ENCODE measurements at places on chromosomes 16 and 17.

DNA sequence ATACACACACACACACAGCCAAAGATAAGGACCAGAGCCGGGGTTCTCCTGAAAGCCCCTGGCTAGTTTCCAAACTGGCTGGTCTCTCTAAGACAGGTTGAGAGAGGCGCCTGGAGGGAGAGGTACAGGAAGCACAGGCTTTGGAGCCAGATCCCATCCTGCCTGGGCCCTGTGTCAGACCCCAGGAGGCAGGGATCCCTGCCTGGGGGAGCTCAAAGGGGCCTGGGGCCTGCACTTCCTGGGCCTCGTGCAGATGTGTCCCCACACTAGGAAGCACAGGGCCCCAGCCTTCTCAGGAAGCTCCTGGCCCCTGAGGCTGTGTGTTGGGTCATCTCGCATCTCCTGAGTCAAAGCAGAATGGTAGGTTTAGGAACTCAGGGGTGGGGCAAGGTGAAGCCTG is 16.0 kb downstream of the SLC5A10 start:
- no peak for DNase-seq

GRCh38 chr17:39173080-39173479 is 7.1 kb upstream of the ARL5C start:
- DNase-seq: no peak

DNA sequence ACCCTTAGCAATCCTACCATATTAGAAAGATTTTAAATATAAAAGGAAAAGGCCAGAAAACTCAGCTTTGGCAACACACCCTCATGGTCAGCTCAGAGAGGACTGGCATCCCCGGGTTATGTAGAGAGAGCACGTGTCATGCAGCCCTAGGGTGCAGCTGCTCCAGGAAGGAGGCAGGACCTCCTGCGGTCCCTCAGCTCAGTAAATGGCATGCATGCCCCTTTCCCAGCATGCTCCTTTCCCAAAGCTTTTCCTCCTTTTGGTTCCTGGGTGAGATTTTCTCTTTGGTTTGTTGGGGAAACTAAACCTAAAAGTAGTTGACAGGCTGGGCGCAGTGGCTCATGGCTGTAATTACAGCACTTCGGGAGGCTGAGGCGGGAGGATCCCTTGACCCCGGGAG is 3.9 kb downstream of the GAN start:
- no peak for DNase-seq

GRCh38 chr17:51647067-51647466 is 386.7 kb downstream of the UTP18 start:
- DNase-seq: no peak

DNA sequence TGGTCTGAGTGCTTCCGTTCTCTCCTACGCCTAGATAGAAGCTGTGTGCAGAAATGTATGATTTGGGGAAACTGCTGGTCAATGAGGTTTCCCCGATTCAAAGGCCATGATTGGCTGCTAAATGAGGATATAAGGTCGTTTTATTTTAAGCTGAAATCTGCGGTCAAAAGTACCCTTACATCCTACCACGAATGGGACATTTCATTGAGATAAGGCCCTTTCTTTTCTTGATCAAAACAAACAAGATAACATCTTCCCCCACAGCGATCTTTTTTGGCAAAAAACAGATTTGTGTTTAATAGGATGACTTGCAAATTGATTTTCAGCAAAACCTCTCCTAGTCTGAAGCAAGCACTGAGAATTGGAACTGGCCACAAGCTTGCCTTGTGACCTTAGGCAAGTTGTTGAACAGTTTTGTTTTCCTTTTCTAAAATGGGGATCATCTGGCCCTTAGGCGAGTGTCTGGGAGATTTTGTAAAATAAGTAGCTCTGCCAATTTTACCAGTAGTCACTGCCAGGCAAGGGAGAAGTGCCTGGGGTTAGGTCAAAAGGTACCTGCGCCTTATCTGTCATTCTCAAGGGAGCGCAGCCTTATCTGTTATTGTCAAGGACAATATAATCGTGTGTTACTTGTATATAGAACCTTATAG is 635 bp downstream of the SCPEP1 start:
- DNase-seq: peak; percentile 19

DNA sequence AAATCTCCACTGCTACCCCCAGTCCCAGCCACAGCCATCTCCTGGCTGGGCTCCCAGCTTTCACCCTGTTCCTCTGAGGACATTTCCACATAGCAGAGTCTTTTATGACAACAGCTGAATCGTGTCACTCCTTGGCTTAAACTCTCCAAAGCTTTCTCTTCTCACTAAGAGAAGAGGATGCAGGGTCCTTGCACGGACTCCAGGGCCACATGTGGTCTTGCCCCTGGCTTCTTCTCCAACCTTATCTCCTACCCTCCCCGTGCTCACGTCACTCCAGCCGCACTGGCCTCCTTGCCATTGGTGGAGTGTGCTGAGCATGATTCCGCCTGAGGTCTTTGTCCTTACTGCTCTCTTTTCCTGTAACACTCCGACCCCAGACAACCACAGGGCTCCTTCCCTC is 39.9 kb upstream of the CCDC182 start:
- DNase-seq: peak; percentile 66

GRCh38 chr16:50846511-50846910 is 104.6 kb downstream of the CYLD start:
- DNase-seq: no peak

DNA sequence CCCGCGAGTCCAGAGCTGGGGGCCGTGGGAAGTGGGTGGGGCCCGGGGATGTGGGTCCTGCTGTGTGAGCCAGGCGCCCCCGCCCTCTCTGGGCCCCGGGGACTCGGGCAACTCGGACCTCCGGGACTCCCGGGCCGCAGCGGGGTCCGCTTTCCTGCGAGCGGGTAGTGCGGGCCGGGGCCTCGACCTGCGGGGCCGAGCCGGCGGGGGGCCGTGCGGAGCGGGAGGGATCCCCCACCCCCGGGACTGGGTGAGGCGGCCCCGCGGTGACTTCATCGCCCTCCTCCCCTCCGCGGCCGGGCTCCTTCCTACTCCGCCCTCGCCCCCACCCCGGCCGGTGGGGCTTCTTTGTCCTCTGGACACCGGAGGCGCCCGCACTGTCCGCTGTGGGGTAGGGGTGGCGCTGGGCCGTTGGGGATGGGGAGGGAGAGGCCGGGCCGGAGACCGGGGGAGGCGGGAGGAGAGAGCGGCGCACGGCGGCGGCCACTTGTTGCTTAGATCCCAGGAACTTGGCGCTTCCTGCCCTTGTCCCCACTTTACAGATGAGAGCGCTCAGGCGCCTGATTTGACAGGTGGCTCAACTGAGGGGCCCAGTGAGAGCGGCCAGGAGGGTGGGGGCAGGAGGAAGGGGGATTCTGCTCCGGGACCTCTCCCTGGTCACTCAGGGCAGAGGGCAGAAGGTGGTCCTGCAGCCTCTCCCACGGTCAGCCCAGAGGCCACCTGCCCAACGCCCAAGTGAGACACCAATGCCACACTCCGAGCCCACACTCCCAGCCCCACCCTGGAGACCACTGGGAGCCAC is 874 bp downstream of the CMTM3 start:
- peak; percentile 28 for DNase-seq

GRCh38 chr17:17892009-17892408 is 55.2 kb upstream of the SREBF1 start:
- no peak for DNase-seq

GRCh38 chr16:85330694-85331188 is 218.5 kb upstream of the CIBAR2 start:
- peak; percentile 87 for DNase-seq

- no peak for DNase-seq
Observed at GRCh38 chr17:49578952-49579500, 3.4 kb downstream of the NXPH3 start.

- DNase-seq: no peak
Observed at GRCh38 chr17:21542070-21542469, 150.3 kb upstream of the KCNJ18 start.
